NCI-H187 (cell line): ENCODE measurements at places on chromosomes 3 and 15.

- DNase-seq, result no peak
Observed at GRCh38 chr3:133840767-133841166, 35.2 kb downstream of the SRPRB start.

GRCh38 chr15:38692789-38693062 lies 128.1 kb upstream of the RASGRP1 start:
- DNase-seq, result no peak

GRCh38 chr15:87741350-87741749 lies 515.2 kb downstream of the NTRK3 start:
- DNase-seq, result no peak

DNA sequence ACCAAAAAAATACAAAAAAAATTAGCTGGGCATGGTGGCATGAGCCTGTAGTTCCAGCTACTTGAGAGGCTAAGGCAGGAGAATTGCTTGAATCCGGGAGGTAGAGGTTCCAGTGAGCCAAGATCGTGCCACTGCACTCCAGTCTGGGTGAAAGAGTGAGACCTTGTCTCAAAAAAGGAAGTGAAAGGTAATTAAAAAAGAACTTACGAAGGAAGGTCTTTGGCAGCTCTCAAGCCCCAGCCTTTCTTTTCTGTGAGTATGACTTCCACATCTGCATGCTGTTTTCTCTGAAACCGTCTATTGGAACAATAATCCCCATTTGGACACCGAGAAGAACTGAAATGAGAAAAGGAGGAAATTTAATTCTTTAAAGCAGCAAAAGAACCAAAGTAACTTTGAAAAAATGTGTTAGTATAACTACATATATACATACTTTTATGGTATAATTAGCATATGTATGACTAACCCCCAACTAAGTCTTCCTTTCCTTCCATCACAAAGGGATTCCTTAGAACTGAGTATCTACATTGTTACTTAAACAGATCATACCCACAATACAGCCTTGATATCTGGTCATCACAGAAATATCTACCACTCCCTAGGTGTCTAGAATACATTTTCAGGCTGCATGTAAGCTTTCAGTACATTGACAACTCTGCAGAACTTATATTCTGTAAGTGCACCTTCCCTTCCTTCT lies 50.1 kb downstream of the SETD2 start:
- DNase-seq, result no peak

- DNase-seq, result no peak
Observed at GRCh38 chr3:138034918-138035317, 25.0 kb downstream of the CLDN18 start.

- no peak for DNase-seq
Observed at GRCh38 chr3:14403619-14404155, 1.3 kb downstream of the SLC6A6 start.

GRCh38 chr15:26287381-26287780 lies 424.3 kb upstream of the ATP10A start:
- DNase-seq, result no peak

DNA sequence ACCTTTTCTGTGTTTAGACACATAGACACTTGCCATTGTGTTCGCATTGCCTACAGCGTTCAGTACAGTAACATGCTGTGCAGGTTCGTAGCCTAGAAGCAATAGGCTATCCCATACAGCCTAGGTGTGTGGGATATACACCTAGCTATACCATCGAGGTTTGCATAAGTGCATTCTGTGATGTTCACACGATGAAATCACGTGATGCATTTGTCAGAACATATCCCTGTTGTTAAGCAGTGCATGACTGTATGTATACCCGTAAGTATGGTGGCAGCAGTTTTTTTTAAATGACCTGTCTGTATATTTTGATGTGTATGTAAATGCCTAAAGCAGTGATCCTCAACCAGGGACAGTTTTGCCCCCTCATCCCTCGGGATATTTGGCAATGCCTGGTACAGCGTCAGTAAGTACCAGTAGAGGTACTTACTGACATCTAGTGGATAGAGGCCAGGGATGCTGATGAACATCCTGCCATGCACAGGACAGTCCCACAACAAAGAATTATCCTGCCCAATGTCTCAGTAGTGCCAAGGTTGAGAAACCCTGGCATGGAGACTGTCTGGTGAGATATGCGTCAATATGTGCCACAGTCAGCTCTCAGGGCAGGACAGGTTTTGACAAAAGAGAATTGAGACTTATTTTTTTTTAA lies 129.1 kb downstream of the HCN4 start:
- DNase-seq, result no peak

GRCh38 chr3:127817406-127817841 lies 4.9 kb downstream of the MGLL start:
- no peak for DNase-seq

GRCh38 chr15:75688278-75688557 lies 24.4 kb downstream of the CSPG4 start:
- DNase-seq, result no peak

- no peak for DNase-seq
Observed at GRCh38 chr3:44890852-44891251, 16.4 kb downstream of the TGM4 start.

GRCh38 chr3:66582721-66583423 lies 82.0 kb upstream of the LRIG1 start:
- no peak for DNase-seq
